Stimulated activated CD4-positive, alpha-beta T cell treated with anti-CD3 and anti-CD28 coated beads, Interleukin-1b, Interleukin-23, amount 100 ng/mL, for 4 hours (primary cell): ENCODE measurements at places on chromosomes 7 and 10.

- DNase-seq, result peak; percentile 57
These were observed 709 bp downstream of the ARPC1B start for GRCh38 chr7:99375070-99375807.

GRCh38 chr7:43480581-43480980, 102.3 kb upstream of the STK17A start:
- DNase-seq, result no peak

GRCh38 chr7:159008417-159008816, 136.2 kb downstream of the VIPR2 start:
- DNase-seq, result no peak

DNA sequence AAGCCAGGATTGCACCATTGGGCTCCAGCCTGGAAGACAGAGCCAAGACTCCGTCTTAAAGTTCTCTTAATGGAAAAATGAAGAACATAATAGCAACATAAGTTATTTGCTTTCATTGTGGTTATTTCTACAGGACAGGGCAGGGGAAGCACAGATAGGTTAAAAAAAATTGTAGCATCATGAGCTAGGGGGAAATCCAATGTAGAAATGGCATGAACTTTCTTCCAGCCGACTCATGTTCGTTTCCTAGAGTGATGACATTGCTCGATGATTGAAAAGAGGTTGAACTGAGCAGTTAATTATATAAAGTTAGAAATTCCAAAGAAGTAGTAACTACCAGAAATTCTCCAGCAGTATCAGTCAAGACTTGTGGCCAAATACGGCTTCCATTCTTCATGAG, 64.9 kb downstream of the DAGLB start:
- DNase-seq, result no peak

GRCh38 chr10:116538456-116538855, 7.3 kb upstream of the PNLIP start:
- no peak for DNase-seq

GRCh38 chr10:116909307-116909706, 60.0 kb downstream of the ENO4 start:
- no peak for DNase-seq

DNA sequence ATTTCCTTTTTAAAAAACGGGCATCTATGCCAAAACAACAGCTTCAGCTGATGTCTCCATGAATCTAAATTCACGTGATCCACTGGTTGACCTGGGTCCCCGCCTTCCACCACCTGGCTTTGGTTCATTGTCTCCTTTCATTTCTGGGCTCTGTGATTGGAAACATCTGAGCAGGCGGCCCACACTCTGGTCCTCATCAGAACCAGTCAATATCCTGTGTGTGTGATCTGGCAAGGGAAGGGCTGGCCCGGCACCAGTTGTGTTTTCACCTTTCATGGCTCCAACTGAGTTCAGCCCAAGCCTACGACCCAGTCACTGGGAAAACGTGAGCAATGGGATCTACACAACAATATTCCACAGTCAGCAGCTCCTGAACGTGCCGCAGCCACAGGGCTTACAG, 46.2 kb downstream of the PARP12 start:
- no peak for DNase-seq

GRCh38 chr10:109982123-109982522, 25.7 kb upstream of the ADD3 start:
- DNase-seq, result no peak

DNA sequence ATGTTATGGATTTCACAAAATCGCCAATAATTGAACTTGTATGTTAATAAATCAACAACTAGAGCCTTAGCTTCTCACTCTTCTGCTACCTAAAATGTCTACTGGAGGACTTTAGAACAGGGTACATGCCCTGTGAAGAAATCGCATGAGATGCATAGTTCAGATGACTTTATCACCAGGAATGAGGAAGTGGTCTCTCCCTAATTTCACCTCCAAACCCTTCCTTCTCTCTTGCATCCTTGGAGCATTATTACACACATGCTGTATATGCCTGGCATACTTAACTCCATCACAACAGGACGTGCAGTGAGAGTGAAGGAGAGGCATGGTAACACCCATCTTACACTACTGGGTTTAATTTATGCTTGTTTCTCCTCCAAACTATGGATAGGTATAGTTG, 27.8 kb downstream of the RHEB start:
- DNase-seq, result no peak

DNA sequence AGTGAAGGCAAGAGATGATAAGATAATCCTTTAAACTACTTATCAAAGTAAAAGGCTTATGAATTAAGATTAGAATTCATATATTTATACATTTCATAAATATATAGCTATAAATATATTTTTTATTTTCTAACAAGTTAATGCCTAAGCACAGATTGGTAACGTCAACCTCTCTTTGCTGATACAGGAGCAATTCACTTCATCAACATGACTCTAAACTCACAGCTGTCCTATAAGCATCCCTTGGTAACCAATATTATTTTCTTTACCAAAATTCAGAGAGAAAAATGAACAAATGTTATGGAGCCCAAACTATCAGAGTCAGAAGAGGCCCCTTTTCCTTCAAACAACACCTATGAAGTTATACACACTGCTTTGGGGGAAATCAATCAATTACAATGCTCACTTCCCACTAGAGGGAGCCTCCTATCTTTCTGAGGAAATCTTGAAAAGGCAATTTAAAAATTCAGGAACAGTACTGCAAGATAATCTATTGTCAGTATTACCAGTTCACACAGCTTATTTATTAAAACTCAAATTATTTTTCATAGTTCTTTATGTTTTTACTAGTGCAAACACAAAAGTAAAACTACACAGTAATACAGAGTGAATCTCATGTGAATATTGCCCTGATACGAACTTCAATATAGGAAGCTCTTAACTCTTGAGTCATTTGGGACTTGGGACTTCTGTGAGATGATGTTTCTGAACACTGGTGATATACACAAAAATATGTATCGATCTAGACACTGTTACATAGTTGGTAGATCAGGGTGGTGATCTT, 51.0 kb upstream of the NOBOX start:
- no peak for DNase-seq

- DNase-seq, result no peak
These were observed 148.7 kb upstream of the RSU1 start for GRCh38 chr10:16965740-16966447.

DNA sequence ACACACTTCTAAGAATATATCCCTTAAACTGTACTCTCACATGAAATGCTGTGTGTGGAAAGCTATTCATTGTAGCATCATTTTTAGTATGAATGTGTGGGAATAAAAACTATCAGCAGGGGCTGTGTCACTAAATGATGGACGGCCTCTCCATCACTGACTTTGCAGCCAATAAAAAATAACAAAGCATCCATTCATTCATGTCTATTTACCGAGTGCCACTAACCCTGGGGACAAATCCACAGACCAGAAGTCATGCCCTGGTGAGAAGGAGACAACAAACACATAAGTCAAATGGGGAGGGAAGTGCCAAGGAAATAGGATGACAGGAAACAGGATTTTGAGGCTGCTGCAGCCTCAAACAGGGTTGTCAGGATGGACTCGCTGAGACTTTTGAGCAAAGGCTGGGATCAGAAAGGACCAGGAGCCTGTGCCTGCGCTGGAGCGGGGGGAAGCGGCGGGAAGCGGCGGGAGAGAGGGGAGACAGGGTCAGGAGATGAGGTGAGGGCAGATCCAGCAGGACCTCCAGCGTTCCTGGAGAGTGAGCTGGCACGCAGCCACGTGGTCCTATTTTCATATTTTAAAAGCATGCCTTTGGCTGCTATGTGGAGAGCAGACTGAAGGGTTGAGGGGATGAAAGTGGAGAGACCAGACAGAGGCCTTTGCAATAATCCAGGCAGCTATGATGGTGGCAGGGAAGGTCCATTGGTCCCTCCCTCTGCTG, 2.2 kb upstream of the NOM1 start:
- DNase-seq, result no peak

DNA sequence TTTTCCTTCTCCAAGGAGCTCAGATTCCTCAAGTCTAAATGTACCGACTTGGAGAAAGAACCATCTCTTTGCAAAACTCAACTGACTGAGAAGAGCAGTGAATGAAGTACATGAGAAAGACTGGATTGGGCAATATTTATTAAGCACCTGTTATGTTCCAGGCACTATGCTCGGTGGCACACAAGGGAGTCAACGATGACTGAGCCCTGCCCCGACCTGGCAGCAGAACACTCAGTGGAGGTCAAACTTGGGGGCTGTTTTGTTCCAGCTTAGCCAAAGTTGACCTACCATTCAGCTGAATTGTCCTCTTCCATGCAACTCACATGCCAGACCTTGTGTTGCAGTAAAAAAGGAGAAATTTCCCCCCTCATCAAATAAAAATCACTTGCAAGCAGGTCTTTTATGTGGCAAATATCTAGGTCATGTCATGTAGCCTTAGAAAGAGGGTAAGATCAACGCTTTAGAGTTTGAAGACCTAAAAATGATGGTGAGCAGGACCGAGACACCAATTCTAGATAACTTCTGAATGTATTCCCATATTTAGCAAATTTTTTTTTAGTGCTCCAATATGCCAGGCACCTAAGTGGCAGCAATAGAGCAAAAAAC, 14.3 kb upstream of the XPNPEP1 start:
- DNase-seq, result no peak

GRCh38 chr10:34543716-34544115, 271.4 kb downstream of the PARD3 start:
- DNase-seq, result no peak

DNA sequence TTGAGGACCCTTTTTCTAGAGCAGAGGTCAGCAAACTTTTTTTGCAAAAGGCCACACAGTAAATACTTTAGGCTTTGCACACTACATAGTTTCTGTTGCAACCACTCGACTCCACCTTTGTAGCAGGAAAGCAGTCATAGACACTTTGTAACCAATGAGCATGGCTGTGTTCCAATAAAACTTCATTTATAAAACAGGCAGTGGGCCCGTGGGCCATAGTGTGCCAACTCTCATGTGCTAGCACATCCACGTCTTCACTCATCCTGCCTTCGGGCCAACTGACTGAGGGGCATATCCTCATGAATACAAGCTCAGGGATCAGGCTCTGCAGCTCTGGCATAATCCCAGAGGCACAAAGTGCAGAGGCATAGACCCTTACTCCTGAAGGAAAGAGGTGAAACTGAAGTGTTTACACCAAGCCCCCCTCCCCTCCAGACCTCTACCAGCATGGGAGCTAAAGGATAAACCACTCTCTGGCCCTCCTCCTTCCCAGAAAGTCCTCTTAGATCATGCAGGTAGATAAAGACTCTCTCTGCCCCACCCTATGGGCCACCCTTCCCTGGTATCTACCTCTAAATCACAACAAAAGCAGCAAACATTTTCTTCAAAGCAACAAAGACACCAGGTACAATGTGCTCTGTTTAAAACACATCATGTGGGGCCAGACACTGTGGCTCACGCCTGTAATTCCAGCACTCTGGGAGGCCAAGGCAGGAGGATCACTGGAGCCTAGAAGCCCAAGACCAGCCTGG, 71.0 kb downstream of the DLG5 start:
- no peak for DNase-seq

GRCh38 chr10:38070501-38070900, 23.6 kb upstream of the ZNF37A start:
- DNase-seq, result no peak

- no peak for DNase-seq
These were observed 511.0 kb downstream of the PTPRN2 start for GRCh38 chr7:158076656-158077055.

- DNase-seq, result no peak
These were observed 352.7 kb downstream of the PHTF2 start for GRCh38 chr7:78151229-78151628.

GRCh38 chr7:90657481-90657880, 61.4 kb downstream of the CDK14 start:
- no peak for DNase-seq

GRCh38 chr7:10316488-10316887, 657.2 kb upstream of the PHF14 start:
- DNase-seq, result no peak
